ENCODE measurements at places on chromosomes 11 and 22.
A peak's percentile ranks its signal among the peaks of the same experiment; 100 is the strongest.

GRCh38 chr22:37303821-37304274 lies 21.5 kb downstream of the CYTH4 start:
- H3K4me1 ChIP-seq = peaks cover 23% of the 10 kb centered on the region
- peaks cover 26% of the 10 kb centered on the region for H3K27me3 ChIP-seq
- no peak for DNase-seq
- no peaks in the 10 kb centered on the region for H3K36me3 ChIP-seq
- no peak overlapping the region for H3K27ac ChIP-seq

GRCh38 chr11:128575961-128576350 lies 11.4 kb downstream of the ETS1 start:
- H3K27me3 ChIP-seq = no peaks in the 10 kb centered on the region
- no peaks in the 10 kb centered on the region for H3K36me3 ChIP-seq
- DNase-seq = no peak
- H3K4me1 ChIP-seq = peaks cover 62% of the 10 kb centered on the region
- peak overlapping the region; percentile 76 for H3K27ac ChIP-seq
- H3K4me3 ChIP-seq = peak overlapping the region; percentile 28

DNA sequence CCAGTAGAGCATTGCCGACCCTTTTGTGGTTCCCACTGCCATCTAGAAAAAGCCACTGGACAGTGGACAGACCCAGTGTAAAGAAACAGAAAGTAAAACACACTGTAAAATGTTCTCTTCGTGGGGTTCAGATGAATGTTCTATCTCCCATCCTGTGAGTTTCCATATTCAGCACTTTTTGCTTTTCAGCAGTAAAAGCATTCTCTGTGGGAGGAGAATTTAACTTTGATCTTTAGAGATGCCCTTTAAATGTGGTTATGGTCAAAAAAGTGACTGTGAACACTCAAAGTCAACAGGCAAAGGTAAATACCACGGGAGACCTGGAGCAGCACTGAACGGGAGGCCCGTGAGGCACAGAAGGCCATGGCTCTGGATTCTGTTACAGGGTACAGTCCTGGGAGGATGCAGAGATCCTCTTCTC lies 53.9 kb downstream of the FLI1 start:
- no peaks in the 10 kb centered on the region for H3K27me3 ChIP-seq
- peaks cover 9% of the 10 kb centered on the region for H3K36me3 ChIP-seq

- peak overlapping the region; percentile 100 for H3K27ac ChIP-seq
- no peaks in the 10 kb centered on the region for H3K27me3 ChIP-seq
These were observed 85.3 kb upstream of the WNT7B start for GRCh38 chr22:46062232-46062615.

- no peaks in the 10 kb centered on the region for H3K36me3 ChIP-seq
- H3K4me1 ChIP-seq = peaks cover 31% of the 10 kb centered on the region
- no peak for DNase-seq
- no peak overlapping the region for H3K4me3 ChIP-seq
- peaks cover 21% of the 10 kb centered on the region for H3K27me3 ChIP-seq
- H3K27ac ChIP-seq = no peak overlapping the region
These were observed 40.9 kb upstream of the PRR5 start for GRCh38 chr22:44661070-44661469.

DNA sequence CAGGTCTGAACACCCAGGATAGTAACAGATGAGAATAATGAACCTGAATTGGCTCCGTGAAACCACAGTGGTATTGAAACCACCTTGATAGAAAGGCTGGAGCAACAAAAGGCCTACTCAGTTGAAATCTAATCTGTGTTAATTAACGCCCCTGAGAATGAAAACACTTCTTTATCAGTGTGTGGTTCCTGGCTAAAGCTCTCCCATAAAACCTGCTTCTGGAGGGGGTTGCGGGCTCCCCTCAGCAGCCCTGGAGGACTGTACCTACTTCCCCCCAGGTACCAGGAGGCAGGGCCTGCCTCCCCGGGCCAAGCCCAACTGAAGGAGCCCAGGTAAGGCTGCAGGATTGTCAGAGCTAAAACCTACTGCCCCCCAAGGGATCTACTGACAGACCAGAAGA lies 54.6 kb downstream of the PLEKHA7 start:
- no peaks in the 10 kb centered on the region for H3K4me1 ChIP-seq
- H3K27ac ChIP-seq = no peak overlapping the region
- H3K27me3 ChIP-seq = no peaks in the 10 kb centered on the region
- H3K4me3 ChIP-seq = no peak overlapping the region

- H3K27me3 ChIP-seq = no peaks in the 10 kb centered on the region
- no peak overlapping the region for H3K27ac ChIP-seq
- no peaks in the 10 kb centered on the region for H3K36me3 ChIP-seq
- H3K4me1 ChIP-seq = peaks cover 24% of the 10 kb centered on the region
These were observed 1.4 kb downstream of the CDC42BPG start for GRCh38 chr11:64842851-64843685.

DNA sequence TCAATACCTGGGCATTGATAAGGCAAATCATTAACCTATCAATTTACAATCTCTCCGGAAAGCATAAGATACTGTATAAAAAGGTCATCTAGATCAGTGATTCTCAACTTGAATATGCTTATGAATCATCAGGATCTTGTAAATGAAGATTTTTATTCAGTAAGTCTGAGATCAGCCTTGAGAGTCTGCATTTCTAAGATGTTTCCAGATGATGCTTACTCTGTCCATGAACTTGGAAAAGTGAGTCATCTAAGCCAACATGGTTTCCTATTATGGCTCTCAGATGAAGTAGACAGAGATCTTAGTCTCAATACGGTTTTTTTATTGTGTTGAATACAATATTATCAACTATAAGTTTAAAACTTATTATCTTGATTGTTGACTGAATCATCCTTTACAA lies 226.4 kb upstream of the KIRREL3 start:
- H3K36me3 ChIP-seq = no peaks in the 10 kb centered on the region
- peaks cover 9% of the 10 kb centered on the region for H3K27me3 ChIP-seq
- H3K4me1 ChIP-seq = no peaks in the 10 kb centered on the region
- H3K27ac ChIP-seq = no peak overlapping the region

DNA sequence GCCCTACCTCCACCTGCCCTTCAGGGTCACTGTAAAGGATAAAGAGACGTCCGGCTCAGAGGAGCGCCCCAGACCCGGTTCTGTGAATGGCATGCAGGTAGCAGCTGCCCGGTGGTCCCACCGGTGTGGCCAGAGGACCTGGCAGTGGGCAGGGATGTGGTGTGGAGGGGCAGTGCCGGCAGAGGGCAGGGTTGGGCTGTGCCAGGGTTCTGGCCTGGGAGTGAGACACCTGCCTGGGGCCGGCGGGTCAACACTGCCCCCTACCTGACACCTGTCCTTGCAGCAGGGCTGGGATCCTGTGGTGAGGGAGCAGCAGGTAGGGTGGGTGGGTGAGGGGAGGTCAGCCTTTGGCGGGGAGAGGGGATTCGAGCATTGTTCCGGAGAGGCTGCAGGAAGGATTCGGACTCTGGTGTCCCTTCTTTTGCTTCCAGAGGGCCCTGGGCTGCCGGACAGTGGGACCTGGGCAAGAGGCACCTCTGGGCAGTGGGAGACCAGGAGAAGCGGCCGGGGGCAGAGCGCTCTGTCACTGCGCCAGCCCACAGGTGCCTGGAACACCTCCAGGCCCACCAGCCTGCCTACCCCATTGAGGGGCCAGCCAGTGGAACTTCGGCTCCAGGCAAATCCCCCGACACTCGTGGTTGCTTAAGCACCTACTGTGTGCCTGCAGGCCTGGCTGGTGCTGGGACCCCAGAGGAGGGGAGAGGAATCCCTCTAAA lies 1.6 kb upstream of the PHLDA2 start:
- no peak overlapping the region for H3K27ac ChIP-seq
- DNase-seq = peak; percentile 51
- H3K4me3 ChIP-seq = peak overlapping the region; percentile 68
- H3K27me3 ChIP-seq = peaks cover 63% of the 10 kb centered on the region
- H3K36me3 ChIP-seq = no peaks in the 10 kb centered on the region
- peaks cover 30% of the 10 kb centered on the region for H3K4me1 ChIP-seq

DNA sequence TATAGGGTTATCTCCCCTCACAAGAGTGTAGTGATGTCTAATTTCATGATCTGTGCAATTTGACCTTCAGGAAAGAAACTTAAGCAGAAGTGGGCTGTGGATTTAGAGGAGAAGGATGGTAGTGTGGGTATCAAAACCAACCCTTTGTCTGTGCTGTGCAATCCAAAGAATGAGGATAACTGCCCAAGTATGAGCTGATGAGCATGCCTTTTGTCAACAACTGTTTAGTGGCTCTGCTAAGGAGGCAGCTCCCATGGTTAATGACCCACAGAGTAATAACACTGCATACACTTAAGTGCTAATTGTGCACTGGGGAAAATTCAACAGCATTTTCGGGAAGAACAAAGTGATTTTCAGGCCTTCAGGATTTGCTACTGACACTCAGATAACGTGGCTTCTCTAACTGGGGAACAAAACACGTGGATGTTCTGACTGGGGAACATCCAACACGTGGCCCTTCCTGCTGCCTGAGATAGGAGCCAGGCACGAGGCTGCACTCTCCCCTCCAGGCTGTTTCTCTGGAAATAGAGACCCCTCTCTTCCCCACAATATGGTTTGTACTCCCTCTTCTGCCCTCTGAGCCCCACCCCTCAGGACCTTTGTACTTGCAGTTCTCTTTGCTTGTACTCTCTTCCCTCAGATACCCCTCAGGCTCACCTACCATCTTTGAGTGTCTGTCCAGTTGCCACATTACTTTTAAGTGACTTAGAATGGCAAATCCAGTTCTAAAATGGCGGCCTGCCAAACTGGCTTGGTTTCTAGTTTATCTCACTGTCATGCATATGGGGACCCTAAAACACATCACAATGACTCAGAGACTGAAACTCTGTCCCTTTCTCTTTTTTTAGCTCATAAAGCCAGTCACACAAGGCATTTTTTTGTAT lies 234.9 kb upstream of the POU2AF2 start:
- no peak overlapping the region for H3K4me3 ChIP-seq
- DNase-seq = no peak
- no peak overlapping the region for H3K27ac ChIP-seq
- peaks cover 19% of the 10 kb centered on the region for H3K27me3 ChIP-seq

GRCh38 chr22:50320671-50321325 lies 6.0 kb downstream of the DENND6B start:
- H3K4me3 ChIP-seq = no peak overlapping the region
- no peak overlapping the region for H3K27ac ChIP-seq
- no peaks in the 10 kb centered on the region for H3K36me3 ChIP-seq
- H3K27me3 ChIP-seq = no peaks in the 10 kb centered on the region
- no peaks in the 10 kb centered on the region for H3K4me1 ChIP-seq
- no peak for DNase-seq

DNA sequence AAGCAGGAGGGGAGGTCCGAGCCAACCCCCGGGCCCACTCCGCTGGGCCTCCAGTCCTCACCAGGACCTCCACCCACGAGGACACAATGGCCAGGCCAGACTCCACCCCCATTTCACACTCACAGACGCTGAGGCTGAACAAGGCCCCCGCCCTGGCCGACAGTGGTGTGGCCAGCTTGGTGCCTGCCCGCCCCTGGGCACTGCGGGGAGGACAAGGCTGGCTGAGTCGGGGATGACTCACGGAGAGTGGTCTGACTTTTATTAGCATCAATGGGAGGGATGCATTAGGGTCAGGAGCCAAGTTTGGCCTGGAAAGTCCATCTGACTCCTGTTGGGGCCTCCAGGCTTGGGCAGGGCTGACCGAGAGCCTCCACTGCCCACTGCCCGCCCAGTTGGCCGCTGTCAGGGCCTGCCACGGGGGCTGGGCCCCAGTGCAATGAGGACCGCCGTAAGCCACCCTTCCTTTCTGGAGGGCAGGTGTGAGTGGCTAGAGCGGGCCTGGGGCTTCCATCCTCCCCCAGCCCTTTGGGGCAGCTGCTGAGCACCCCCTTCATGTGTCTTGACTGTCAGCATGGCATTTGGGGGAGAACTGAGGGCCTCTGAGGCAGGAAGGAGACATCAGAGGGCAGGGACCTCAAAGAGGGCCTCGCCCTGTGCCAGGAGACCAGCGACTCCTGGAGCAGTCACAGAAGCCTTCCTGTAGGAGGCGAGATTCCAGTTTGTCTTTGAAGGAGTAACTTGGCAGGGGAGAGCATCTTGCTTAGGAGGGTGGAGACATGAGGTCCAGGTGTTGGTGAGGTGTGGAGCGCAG lies 10.6 kb downstream of the TSPAN32 start:
- peak overlapping the region; percentile 83 for H3K27ac ChIP-seq
- H3K4me3 ChIP-seq = no peak overlapping the region
- H3K4me1 ChIP-seq = peaks cover 40% of the 10 kb centered on the region
- H3K36me3 ChIP-seq = no peaks in the 10 kb centered on the region

DNA sequence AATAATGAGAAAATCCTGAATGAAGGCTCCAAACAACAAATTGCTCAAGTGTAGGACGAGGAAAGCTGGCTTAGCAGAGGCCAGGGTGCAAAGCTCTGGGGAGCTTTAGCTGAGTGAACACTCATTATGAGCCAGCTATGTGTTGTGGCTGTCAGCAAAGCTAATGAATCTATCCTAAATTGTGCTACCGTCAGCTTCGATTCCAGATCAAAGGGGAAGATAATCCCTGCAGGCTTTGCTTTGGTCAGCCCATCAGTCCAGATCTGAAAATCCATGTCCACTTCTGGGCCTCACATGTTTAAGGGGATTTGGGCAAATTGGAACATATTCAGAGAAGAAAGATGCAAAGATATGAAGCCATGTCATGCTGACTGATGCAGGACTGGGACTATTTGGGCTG lies 180.9 kb upstream of the ZBED5 start:
- H3K4me3 ChIP-seq = no peak overlapping the region
- no peaks in the 10 kb centered on the region for H3K27me3 ChIP-seq
- no peak overlapping the region for H3K27ac ChIP-seq
- no peak for DNase-seq

GRCh38 chr11:79697905-79698304 lies 257.1 kb upstream of the TENM4 start:
- no peaks in the 10 kb centered on the region for H3K27me3 ChIP-seq
- H3K36me3 ChIP-seq = no peaks in the 10 kb centered on the region
- no peak overlapping the region for H3K4me3 ChIP-seq
- no peak for DNase-seq
- H3K4me1 ChIP-seq = no peaks in the 10 kb centered on the region
- no peak overlapping the region for H3K27ac ChIP-seq

GRCh38 chr11:95764267-95764898 lies 25.2 kb downstream of the FAM76B start:
- peaks cover 8% of the 10 kb centered on the region for H3K36me3 ChIP-seq
- no peak for DNase-seq
- peaks cover 21% of the 10 kb centered on the region for H3K27me3 ChIP-seq

GRCh38 chr11:35419830-35420333 lies 524 bp upstream of the SLC1A2 start:
- peaks cover 98% of the 10 kb centered on the region for H3K27me3 ChIP-seq
- DNase-seq = peak; percentile 18
- no peaks in the 10 kb centered on the region for H3K36me3 ChIP-seq
- H3K4me3 ChIP-seq = peak overlapping the region; percentile 67
- peaks cover 26% of the 10 kb centered on the region for H3K4me1 ChIP-seq

DNA sequence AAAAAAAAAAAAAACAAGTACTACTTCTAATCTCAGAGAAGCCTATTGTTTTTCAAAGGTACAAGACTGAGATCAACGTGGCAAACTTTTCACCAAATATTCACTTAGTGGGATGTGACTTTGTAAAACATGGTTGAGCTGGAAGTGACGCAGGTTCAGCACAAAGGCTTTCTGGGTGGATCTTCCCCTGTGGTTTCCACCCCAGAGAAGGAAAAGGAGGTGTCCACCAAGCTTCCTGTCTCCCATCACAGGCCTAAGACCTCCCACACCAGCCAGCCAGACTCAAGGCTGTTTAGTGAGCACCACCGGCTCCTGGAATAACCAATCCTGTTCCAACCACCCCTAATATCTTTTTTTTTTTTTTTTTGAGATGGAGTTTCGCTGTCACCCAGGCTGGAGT lies 5.7 kb downstream of the TMEM184B start:
- no peaks in the 10 kb centered on the region for H3K36me3 ChIP-seq
- DNase-seq = peak; percentile 47
- H3K4me3 ChIP-seq = peak overlapping the region; percentile 41
- H3K27me3 ChIP-seq = no peaks in the 10 kb centered on the region
- peaks cover 98% of the 10 kb centered on the region for H3K4me1 ChIP-seq

GRCh38 chr11:117143871-117144476 lies at the start of gene PAFAH1B2:
TSS of gene PAFAH1B2 (plus strand) at chr11:117144287. CDS start at chr11:117152448, 8,161 bp downstream.
- H3K36me3 ChIP-seq = peaks cover 12% of the 10 kb centered on the region
- peak; percentile 97 for DNase-seq
- peaks cover 58% of the 10 kb centered on the region for H3K4me1 ChIP-seq
- no peaks in the 10 kb centered on the region for H3K27me3 ChIP-seq
- H3K27ac ChIP-seq = peak within 1 kb of the TSS; percentile 94
- peak within 1 kb of the TSS; percentile 83 for H3K4me3 ChIP-seq

Measured in left ventricle myocardium inferior (tissue), 1 donor.